ENCODE measurements at places on chromosomes 3 and 15. TPM values are rescaled to one million over a fixed set of nuclear protein-coding genes. Genes with fewer than 3 reads are reported as not detected.

Gene ZWILCH
- 0.95 TPM for polyA plus RNA-seq

Gene GHRL
- polyA plus RNA-seq, result 0.25 TPM

Gene PSMA4
- 137 TPM for polyA plus RNA-seq

Gene ZNF80
- not detected for polyA plus RNA-seq

Gene SAMMSON
- not detected for polyA plus RNA-seq

Gene CCDC54
- not detected for polyA plus RNA-seq

DNA sequence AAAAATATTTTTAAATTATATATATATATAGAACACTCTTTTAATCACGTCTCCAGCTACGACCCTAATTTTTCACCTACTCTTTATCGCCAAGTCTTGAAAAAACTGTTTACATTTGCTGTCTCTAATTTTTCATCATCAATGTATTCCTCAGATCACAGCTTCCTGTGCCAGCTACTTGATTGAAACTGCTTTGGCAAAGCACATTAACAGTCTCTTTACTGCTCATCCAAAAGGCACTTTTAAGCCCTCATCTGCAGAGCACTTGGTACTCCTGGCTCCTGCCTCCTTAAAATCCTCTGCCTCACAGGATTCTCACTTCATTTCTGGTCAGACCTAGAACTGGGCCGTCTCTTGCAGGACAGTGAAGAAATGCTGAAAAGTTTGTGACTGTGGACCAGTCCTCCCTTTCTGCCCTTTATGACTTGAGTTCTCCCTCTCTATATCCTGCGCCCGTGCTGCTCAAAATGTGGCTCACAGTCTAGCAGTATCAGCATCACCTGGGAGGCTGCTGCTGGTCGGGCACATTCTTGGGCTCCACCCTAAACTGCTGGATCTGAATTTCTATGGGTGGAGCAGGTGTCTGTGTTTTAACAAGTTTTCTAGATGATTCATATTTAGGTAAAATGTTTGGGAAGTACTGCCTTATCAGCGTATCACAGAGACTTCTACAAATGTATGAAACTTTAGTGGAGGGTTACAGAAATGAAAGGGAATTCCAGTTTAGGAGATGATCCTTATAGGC lies 196.8 kb downstream of the ADAMTSL3 start:
- DNase-seq, result no peak

DNA sequence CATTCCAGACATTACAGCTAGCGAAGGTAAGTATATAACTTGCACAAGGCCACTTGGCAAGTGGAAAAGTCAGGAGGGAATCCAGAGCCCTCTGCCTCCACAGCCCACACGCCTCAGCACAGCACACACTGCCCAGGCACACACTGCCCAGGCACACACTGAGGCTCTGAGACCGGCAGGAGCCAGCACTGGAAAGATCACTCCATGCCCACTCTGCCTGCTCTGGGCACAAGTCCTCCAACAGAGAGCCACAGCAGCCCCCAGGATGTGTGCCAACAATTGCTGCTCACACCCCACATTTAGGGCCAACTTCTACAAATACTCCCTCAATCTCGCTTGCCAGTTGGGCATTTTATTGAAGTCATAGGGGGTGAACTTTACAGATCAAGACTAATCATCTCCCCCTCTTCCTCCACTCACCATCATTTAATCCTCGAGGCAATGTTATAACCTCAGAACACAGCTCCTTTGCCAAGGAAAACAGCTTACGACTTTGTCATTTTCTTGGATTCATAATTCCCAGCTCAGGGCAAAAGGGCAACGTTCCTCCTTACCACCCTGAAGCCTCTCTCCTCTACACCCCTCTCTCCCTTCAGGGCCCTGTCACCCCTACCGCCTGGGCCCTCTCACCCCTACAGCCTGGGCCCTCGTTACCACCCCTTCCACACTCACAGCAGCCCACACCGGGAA lies 53.0 kb upstream of the TPM1 start:
- DNase-seq, result peak; percentile 54

DNA sequence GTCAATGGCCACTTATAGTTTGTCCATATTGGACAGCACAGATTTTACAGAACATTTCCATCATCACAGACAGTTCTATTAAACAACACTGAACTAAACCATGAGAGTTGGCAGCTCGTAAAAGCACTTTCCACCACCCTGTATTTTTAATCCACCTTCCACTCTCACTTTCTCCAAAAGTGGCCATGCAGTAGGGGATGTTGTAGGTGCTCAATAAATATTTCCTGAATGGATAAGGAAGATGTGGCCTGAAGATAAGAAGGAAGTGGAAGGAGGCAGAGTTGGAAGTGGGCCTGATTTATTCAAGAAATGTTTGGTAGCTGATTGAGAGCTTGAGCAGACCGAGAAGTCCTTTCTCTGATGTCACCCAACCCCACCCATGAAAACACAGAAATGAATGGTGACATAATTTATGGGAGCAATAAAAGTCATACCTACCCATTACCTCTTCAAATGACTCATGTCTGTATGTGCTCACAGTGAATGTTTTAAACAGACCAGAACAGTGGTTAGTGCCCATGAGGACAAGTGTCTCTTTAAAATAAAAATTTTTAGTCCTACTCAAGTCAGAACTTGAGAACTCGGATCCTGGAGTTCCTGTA lies 39.6 kb upstream of the CTNNB1 start:
- no peak for DNase-seq

GRCh38 chr15:66848116-66848515 lies 146.1 kb downstream of the SMAD6 start:
- DNase-seq, result no peak

GRCh38 chr15:66802025-66803001 lies 100.3 kb downstream of the SMAD6 start:
- no peak for DNase-seq

- no peak for DNase-seq
Observed at GRCh38 chr3:66998904-66999235, 763 bp downstream of the KBTBD8 start.

DNA sequence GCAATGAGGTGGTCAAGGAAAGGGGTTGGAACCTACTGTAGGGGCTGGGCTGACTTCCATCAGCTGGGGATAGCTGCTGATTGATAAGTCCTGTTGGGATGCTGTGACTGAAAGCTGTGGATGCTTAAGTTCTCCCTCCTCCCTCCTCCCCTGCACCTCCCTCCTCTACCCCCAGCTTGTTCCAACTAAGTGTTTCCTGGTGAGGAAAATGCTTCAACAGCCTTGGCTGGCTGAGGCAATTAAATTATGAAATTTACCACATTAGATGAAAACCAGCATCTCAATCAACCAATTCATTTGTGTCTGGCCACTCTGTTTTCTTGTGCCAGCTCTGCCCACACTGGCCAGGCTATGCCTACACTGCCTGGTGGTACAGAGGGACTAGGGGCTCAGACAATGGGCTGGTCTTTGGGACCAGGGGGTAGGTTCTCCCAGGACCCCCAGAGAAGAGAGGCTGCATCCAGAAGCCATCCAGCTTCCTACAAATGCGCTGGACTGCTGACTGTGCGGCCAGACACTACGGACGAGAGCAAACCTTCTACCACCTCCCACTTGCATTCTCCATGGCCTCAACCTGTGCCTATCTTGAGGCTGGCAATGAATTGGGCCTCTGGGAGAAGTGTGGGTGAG lies 2.5 kb downstream of the KLHL25 start:
- no peak for DNase-seq

DNA sequence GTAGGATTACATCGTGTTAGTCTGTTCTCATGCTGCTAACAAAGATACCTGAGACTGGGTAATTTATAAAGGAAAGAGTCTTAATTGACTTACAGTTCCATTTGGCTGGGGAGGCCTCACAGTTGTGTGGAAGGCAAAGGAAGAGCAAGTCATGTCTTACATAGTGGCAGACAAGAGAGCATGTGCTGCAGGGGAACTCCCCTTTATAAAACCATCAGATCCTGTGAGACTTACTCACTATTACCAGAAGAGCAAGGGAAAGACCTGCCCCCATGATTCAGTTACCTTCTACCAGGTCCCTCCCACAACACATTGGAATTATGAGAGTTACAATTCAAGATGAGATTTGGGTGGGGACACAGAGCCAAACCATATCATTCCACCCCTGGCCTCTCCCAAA lies 3.4 kb downstream of the SLC25A26 start:
- no peak for DNase-seq

GRCh38 chr3:138854204-138854603 lies 19.5 kb upstream of the PIK3CB start:
- DNase-seq, result no peak

GRCh38 chr3:122932251-122932967 lies 95.2 kb downstream of the SEMA5B start:
- no peak for DNase-seq

All from right cardiac atrium (tissue), 5 donors.